ENCODE measurements at places on chromosomes 11 and 22.

GRCh38 chr11:10314199-10315072 lies 9.6 kb downstream of the ADM start:
- DNase-seq: peak; percentile 45

GRCh38 chr11:116580799-116581198 lies 192.0 kb downstream of the BUD13 start:
- no peak for DNase-seq

GRCh38 chr11:76329084-76329648 lies 51.8 kb downstream of the THAP12 start:
- DNase-seq: no peak

- DNase-seq: no peak
These were observed 1052.3 kb downstream of the NTM start for GRCh38 chr11:132422722-132423121.

- no peak for DNase-seq
These were observed 8.9 kb downstream of the KCTD21 start for GRCh38 chr11:78179459-78180071.

DNA sequence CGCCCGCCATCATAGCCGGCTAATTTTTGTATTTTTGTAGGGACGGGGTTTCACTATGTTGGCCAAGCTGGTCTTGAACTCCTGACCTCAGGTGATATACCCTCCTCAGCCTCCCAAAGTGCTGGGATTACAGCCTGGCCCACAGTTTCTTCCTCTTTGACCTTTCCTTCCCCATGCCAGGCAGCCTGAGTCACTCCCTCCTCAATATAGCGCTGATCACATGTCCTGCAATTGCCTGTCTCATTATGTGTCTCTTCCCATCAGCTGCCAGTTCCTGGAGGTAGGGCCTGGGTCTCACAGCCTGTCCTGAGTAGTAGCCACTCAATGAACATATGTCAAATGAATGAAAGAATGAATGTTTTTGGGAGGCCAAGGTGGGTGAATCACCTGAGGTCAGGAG lies 43.0 kb upstream of the CCDC134 start:
- no peak for DNase-seq

DNA sequence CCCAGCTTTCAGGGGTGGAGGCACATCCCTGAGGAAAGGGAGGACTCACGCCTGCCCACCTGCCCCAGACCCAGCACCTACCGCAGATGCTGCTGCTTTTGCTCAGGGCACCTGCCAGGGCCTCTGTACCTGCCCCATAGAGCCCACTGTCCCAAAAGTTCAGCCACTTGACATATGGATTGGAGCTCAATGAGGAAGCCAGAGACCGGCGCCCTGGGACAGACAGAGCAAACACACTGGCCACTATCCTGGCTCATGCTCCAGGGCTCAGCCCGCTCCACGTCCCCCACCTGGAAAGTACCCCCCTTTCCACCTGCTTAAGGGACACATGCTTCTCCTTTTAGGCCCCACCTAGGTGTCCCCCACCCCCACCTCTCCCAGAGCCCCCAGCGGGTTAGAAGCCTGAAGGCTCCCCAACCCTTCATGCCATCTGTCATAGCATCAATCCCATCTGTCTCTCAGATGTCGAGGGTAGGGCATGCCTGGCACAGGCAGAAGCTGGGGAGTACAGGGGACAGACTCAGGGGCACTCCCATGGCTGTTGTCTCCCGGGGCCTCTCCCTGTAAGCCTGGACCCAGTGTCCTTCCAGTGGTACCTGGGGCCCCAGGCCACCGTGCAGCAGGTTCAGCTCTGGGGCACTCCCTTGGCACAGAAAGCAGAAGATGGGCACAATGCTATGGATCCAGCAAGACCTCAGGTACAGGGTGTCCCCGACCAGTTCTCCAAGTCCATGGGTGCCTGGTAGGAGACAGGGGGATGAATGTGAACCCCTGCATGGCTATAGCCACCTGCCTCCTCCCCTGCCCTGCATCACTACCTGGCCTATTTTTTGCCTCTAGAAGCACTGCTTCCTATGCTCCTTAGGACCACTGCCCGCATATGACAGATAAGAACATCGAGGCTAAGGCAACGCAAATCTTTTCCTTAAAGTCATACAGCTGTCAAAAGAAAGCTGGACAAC lies 2.2 kb upstream of the P2RX6 start:
- no peak for DNase-seq

GRCh38 chr22:17827466-17827865 lies 53.2 kb upstream of the BID start:
- no peak for DNase-seq

GRCh38 chr11:44629732-44630345 lies 64.4 kb downstream of the CD82 start:
- no peak for DNase-seq

GRCh38 chr11:19441752-19442553 lies 201.2 kb upstream of the E2F8 start:
- DNase-seq: no peak

Data from KBM-7 (cell line).